Heart left ventricle (tissue), 16 donors: ENCODE measurements at places on chromosomes 7 and 10.
A peak's percentile ranks its signal among the peaks of the same experiment; 100 is the strongest.

DNA sequence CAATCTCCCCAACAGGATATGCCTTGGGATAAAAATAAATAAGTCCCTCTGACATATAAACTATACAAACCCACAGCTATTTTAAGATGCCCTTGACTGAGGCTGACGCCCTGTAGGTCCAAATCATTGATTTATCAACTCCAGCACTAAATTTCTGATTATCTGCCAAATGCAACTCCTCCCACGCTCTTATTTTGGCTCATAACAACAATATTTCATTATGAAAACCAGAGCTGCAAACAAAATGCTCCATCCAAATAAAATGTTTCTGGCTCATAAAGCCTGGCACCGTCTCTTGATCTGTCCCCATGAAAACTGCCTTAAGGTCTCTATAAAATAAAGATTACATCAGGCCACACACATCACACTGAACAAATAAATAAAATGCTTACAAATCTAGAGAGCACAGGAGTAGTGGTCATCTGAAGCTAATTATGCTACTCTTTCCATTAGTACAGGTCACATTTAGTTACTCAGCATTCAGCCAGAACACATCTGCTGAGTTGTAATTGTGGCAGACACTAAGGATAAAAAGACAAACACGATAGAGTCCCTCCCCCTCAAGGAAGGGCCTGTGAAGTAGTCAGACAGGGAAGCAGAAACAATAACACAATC, 28.8 kb downstream of the CACUL1 start:
- no peak for DNase-seq

DNA sequence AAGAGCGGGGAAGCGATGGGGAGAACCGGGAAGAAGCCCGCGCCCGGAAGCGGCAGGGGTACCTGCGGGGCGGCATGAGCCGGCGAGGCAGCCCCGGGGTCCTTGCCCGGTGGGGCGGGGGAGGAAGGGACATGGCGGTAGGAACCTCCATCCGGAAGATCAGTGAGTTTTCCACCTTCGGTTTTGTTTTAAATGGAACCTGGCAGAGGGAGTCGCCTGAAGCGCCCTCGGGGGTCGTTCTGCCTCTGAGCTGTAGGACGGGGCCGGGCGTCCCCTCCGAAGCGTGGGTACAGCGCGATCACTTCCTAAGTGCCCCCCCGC, 471 bp downstream of the PFKP start:
- no peak for DNase-seq

- DNase-seq, result no peak
These were observed 72.6 kb upstream of the FHIP2A start for GRCh38 chr10:114749014-114749413.

GRCh38 chr10:127612-128432, 7.4 kb upstream of the ZMYND11 start:
- no peak for DNase-seq

- no peak for DNase-seq
These were observed 190.2 kb upstream of the HGF start for GRCh38 chr7:81960026-81960425.

GRCh38 chr10:71073451-71074175, 138.8 kb upstream of the UNC5B start:
- no peak for DNase-seq

GRCh38 chr7:135313971-135314370, 80.3 kb downstream of the STRA8 start:
- no peak for DNase-seq

GRCh38 chr10:4281190-4281825, 496.3 kb upstream of the KLF6 start:
- no peak for DNase-seq

- DNase-seq, result no peak
These were observed 27.8 kb upstream of the KCNK18 start for GRCh38 chr10:117169480-117169879.

DNA sequence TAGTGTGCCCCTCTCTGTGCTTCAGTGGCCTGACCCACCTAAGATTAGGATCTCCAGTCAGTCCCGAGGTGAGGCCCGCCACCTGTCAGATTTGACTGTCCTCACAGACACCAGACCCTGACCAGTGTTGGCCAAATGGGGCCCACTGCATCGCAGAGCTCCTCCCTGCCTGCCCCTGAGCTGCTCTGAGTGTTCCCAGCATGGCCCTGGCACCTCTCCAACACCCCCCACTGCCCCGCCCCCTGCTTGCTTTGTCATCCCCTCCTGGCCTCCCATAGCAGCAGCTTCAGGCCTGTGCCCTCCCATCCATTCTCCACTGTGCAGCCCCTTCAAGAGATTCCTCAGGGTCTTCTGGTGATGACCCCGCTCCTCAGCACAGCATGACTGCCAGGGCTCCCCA, 67.6 kb downstream of the C10orf120 start:
- DNase-seq, result peak; percentile 33

DNA sequence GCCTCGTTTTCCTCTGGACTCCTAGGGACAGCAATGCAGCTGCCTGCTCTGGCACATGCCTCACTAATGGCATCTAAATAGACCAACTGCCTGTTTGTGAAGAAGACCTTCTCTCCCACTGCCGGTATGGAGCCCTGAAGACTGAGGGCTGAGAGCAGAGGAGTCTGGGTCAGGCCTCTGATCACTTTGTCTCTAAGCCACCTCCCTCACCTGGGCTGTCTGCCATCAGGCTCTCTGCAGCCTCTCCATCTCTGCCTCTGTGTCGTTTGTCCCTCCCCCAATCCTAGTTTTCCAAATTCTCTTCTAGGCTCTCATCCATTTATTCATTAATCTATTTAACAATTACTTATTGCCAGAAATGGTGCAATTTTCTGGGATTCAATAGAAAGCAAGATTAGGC, 15.2 kb upstream of the SFTPA1 start:
- DNase-seq, result no peak

- DNase-seq, result no peak
These were observed 149.5 kb upstream of the SVIL start for GRCh38 chr10:29784175-29784773.

DNA sequence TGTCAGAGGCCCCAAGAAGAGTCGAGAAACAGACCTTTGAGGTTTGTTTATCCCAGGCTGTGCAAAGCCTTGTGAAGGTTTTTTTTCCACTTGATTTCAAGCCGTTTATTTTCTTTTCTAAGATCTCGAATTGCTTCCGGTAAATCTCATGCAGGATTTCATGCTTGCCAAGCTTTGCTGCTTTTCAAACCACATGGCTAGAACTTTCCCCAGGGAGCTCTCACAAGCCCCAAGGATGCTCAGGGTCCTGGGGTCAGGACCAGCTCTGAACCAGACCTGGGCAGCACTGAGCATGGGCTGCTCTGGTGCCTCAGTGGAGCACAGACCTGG, 48.0 kb upstream of the AQP1 start:
- no peak for DNase-seq

DNA sequence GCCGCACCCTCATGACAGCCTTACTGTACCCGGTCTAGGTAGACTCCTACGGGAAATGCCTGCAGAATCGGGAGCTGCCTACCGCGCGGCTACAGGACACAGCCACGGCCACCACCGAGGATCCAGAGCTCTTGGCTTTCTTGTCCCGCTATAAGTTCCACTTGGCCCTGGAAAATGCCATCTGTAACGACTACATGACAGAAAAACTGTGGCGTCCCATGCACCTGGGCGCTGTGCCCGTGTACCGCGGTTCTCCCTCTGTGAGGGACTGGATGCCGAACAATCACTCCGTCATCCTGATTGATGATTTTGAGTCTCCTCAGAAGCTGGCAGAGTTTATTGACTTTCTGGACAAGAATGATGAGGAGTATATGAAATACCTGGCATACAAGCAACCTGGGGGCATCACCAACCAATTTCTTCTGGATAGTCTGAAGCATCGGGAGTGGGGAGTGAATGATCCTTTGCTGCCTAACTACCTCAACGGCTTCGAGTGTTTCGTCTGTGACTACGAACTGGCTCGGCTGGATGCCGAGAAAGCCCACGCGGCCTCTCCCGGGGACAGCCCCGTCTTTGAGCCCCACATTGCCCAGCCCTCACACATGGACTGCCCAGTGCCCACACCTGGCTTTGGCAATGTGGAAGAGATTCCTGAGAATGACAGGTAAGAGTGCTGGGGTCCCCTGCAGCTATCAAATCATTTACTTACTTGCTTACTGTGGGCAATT, 8.5 kb upstream of the CHCHD1 start:
- peak; percentile 45 for DNase-seq

GRCh38 chr10:84214046-84214572, 11.2 kb downstream of the LRIT2 start:
- no peak for DNase-seq
